Stimulated activated CD8-positive, alpha-beta memory T cell treated with anti-CD3 and anti-CD28 coated beads, Interleukin-4, amount 100 ng/mL, for 1 hour (primary cell): ENCODE measurements at places on chromosomes 16 and 17.

DNA sequence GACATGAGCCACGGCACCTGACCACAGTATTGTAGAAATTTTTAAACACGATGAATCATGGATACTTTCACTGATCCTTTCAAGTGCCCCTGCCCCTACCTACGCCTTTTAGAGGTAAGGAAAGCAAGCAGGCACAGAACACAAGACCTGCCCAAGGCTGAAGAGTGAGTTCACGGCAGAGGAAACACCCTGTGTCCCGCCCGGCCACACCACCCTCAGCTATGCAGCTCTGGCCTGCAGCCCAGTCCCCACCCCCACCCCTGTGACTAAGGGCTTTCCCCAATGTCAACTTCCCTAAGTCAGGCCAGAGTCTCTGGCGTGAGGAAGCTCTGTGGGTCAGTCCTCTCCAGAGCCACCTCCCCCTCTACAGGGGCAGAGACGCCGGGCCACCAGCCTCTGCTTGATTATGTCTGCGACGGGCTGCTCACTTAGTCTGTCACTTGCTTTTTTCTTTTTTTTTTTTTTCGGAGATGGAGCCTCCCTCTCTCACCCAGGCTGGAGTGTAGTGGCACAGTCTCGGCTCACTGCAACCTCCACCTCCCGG lies 8.4 kb downstream of the SLC16A5 start:
- no peak for DNase-seq

GRCh38 chr17:75265614-75266315 lies 4.1 kb downstream of the MRPS7 start:
- DNase-seq: no peak

DNA sequence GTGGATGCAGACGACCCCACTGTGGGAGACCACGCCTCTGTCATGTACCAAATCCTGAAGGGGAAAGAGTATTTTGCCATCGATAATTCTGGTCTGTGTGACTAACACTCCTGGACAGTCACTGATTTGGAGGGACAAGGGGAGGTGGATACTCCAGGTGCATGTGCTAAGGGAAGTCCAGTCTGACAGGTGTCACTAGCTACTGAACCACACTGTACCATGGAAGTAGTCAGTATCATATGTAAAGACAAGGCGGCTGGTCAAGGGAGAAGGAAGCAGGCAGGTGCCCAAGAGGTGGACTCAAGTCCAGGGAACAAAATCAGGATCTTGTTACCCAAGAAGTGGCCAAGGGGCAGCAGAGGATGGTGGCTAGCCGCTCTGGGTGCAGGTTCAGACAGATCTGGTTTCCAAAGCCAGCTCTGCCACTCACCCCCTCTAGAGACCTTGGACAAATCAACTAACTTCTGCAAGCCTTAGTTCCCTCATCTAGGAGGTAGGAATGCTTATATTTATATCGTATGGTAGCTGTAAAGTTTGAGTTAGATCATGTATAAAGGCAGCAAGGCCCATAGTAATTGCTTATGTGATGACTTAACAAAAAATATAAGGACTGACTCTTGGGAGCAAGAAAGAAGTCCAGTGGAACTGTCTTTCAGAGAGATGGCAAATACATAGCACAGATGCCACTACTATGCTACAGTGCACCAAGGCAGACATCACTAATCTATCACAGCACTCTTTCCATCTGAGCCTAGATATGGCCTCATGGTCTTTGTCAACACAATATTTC lies 22.1 kb downstream of the CDH5 start:
- no peak for DNase-seq

- DNase-seq: no peak
Measured at GRCh38 chr16:23423496-23424049, 29.4 kb downstream of the COG7 start.
